Astrocyte (in vitro differentiated cells and primary cell): ENCODE measurements at places on chromosomes 7 and 10. TPM values are rescaled to one million over a fixed set of nuclear protein-coding genes. Genes with fewer than 3 reads are reported as not detected.

- no peak overlapping the region for H3K4me3 ChIP-seq
- DNase-seq, result peak; percentile 95
- no peaks in the 10 kb centered on the region for H3K36me3 ChIP-seq
- peak overlapping the region; percentile 50 for H3K27ac ChIP-seq
- peaks cover 4% of the 10 kb centered on the region for H3K4me1 ChIP-seq
- H3K27me3 ChIP-seq, result no peaks in the 10 kb centered on the region
Observed at GRCh38 chr10:2111965-2112364, 374.6 kb upstream of the ADARB2 start.

The ZNF239 gene
- 5.3 and 5.7 TPM in 2 replicates for total RNA-seq

DNA sequence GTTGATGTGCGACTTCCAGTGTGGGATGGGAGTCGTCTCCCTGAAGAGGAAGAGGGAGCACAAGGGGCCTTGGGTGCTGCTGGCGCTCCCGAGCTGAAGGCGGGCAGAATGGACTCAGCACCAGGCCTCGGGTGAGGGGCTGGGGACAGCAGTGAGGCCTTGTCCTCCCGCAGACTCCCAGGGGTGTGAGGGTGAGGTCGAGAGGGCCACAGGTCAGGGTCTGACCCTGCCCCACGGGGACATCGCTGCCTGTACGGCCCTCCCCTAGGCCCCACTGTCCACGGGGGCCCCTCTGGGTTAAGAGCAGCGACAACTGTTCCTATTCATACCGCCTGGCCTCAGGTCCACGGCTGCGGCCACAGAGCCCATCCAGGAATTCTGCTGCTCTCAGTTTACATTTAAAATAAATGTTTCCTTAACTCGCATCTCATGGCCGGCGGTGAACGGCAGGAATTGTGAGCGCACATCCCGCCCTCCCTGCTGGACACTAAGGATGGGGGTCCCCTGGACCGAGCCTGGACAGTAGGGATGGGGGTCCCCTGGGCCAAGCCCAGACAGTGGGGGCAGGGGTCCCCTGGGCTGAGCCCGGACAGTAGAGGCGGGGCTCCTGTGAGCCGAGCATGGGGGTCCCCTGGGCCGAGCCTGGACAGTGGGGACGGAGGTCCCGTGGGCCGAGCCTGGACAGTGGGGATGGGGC lies 61.7 kb downstream of the PDGFA start:
- H3K4me1 ChIP-seq, result peaks cover 18% of the 10 kb centered on the region
- no peak for DNase-seq
- H3K27ac ChIP-seq, result no peak overlapping the region
- no peak overlapping the region for H3K4me3 ChIP-seq
- no peaks in the 10 kb centered on the region for H3K36me3 ChIP-seq

DNA sequence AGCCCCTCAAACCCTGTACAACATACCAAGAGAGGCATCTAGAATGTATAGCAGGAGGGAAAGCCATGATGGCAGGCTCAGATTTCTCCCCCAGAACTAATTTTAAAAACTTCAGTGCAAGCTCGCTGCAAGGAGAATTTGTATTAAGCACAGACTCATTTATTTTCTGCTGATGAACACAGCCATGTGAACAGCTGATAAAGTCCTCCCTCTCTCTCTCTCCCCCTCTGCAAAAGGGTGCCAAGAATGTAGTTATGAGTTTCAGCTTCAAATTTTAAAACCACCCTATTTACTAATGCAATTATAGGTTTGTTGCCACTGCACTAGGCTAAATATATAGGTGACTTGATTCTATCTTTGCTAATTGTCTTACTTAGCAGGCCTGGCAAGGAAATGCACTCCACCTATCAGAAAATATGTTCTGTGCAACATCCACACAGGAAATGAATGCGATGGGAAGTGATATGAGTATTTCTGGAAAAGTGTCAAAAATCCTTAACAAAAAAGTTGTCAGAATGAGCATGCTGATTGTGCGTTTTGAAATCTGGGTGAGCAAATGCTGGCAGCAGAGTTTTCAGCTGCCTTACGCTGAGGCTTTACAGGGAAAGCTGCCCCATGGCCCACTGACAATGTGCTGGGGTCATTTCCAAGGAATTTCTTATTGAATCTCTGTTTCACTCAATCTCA lies 43.4 kb upstream of the GHITM start:
- H3K36me3 ChIP-seq, result no peaks in the 10 kb centered on the region
- H3K27me3 ChIP-seq, result no peaks in the 10 kb centered on the region
- H3K27ac ChIP-seq, result no peak overlapping the region
- H3K4me1 ChIP-seq, result peaks cover 5% of the 10 kb centered on the region
- H3K4me3 ChIP-seq, result no peak overlapping the region
- peak; percentile 39 for DNase-seq

- no peaks in the 10 kb centered on the region for H3K27me3 ChIP-seq
- H3K27ac ChIP-seq, result no peak overlapping the region
- no peaks in the 10 kb centered on the region for H3K36me3 ChIP-seq
- H3K4me3 ChIP-seq, result no peak overlapping the region
Observed at GRCh38 chr10:18159557-18159956, 19.3 kb downstream of the CACNB2 start.

GRCh38 chr7:141397236-141398163 lies 153.7 kb upstream of the AGK start:
- no peak overlapping the region for H3K27ac ChIP-seq
- DNase-seq, result no peak
- H3K4me1 ChIP-seq, result no peaks in the 10 kb centered on the region
- no peaks in the 10 kb centered on the region for H3K27me3 ChIP-seq
- no peaks in the 10 kb centered on the region for H3K36me3 ChIP-seq

The SLIT1 gene
- total RNA-seq, result 0.23 TPM in 1 of 2 replicates, not detected in the other

DNA sequence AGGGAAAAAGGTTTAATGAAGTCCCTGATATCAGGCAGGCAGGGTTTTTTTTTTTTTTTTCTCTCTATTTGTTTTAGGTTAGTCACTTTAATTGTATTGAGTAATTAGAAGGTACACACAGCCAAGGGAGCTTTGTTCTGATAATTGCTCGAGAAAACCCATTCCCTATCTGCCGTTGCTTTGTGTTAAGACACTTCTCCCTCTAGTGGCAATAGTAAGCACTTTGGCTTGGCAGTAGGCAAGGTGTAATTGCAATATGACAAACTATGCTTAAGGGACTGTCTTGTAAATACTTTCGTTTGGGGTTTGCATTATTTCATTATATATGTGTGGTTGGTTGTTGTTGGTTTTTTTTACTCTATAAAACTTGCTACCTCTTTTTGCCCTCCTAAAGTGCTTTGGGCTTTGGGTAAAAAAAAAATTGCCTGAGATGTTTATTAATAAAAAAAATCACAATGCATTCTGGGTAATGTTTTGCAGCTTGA lies 113.4 kb downstream of the BTRC start:
- peak; percentile 68 for DNase-seq
- H3K4me3 ChIP-seq, result no peak overlapping the region
- H3K27ac ChIP-seq, result no peak overlapping the region
- H3K4me1 ChIP-seq, result no peaks in the 10 kb centered on the region
- no peaks in the 10 kb centered on the region for H3K27me3 ChIP-seq

- no peaks in the 10 kb centered on the region for H3K4me1 ChIP-seq
- no peak overlapping the region for H3K27ac ChIP-seq
- H3K4me3 ChIP-seq, result no peak overlapping the region
- no peak for DNase-seq
- no peaks in the 10 kb centered on the region for H3K36me3 ChIP-seq
Observed at GRCh38 chr10:120593693-120594092, 136.7 kb downstream of the PLPP4 start.

GRCh38 chr7:87475359-87476178 lies at the start of gene ABCB4:
Gene ABCB4, minus strand, starts transcription at chr7:87475680. Its CDS starts 215 bp downstream, at chr7:87475465.
- peak within 1 kb of the TSS; percentile 60 for H3K27ac ChIP-seq

The ACADSB gene
- total RNA-seq, result 8.7 and 10.0 TPM in 2 replicates

The CACNA2D1 gene
- 53.4 and 65.4 TPM in 2 replicates for total RNA-seq

The PDE6C gene
- not detected in 2 replicates for total RNA-seq

The LRRC4 gene
- 4.4 and 4.5 TPM in 2 replicates for total RNA-seq
